Left renal pelvis (tissue), 4 donors: ENCODE measurements at places on chromosomes 7 and 10. TPM values are rescaled to one million over a fixed set of nuclear protein-coding genes. Genes with fewer than 3 reads are reported as not detected.

GRCh38 chr7:30894866-30895605 is 16.6 kb upstream of the AQP1 start:
- DNase-seq: no peak

The ICA1 gene
- 33.3 TPM for polyA plus RNA-seq

The CRHR2 gene
- 0.13 TPM for polyA plus RNA-seq

DNA sequence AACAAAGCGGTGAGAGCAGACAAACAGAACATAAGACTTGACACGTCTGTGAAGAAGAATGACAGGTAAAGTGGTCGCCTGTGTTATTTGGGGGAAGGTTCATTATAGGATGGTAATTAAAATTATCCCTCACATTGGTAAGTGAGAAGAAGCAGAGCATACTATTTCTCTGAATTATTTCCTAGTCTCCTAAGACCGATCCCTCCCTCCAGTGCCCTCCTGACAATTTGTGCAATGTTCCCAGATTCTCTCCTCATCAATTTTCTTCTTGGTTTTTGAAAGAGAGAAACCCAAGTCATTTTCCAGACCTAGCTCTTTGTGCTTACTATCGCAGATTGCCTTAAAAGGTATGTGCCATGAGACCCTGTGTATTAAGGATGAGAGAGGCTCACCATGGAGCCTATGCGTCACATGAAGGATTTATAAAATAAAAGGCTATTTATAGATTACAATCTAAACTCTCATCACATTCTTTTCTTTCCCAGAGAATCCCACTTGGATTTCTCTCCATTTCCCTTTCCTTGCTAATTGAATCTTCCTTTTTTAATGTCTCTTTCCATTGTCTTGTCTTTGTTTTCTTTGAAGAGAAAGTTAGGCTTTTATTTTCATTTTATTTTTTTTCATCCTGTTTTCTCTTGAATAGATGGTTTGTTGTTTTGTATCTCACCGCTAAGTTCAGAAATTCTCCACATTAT is 112.0 kb downstream of the PPP1R3A start:
- no peak for DNase-seq

The ELN gene
- 90.6 TPM for polyA plus RNA-seq

GRCh38 chr10:93850031-93851015 is 43.5 kb upstream of the SLC35G1 start:
- no peak for DNase-seq

- no peak for DNase-seq
Observed at GRCh38 chr7:107234436-107234835, 65.6 kb downstream of the HBP1 start.

GRCh38 chr10:125093974-125094705 is 66.2 kb downstream of the CTBP2 start:
- no peak for DNase-seq

The HOXA9 gene
- 54.9 TPM for polyA plus RNA-seq

- peak; percentile 35 for DNase-seq
Observed at GRCh38 chr10:101062232-101063049, 652 bp downstream of the KAZALD1 start.
